Esophagus squamous epithelium (tissue), 5 donors: ENCODE measurements at places on chromosomes 1 and 21.

GRCh38 chr1:88276163-88276562 lies 407.9 kb upstream of the PKN2 start:
- DNase-seq = no peak

GRCh38 chr21:45517249-45518065 lies 24.8 kb downstream of the SLC19A1 start:
- no peak for DNase-seq

GRCh38 chr1:55723001-55723400 lies 507.8 kb upstream of the USP24 start:
- no peak for DNase-seq

GRCh38 chr1:198729195-198729863 lies 90.5 kb downstream of the PTPRC start:
- DNase-seq = no peak

GRCh38 chr1:205287767-205288559 lies 33.6 kb downstream of the NUAK2 start:
- DNase-seq = peak; percentile 56

DNA sequence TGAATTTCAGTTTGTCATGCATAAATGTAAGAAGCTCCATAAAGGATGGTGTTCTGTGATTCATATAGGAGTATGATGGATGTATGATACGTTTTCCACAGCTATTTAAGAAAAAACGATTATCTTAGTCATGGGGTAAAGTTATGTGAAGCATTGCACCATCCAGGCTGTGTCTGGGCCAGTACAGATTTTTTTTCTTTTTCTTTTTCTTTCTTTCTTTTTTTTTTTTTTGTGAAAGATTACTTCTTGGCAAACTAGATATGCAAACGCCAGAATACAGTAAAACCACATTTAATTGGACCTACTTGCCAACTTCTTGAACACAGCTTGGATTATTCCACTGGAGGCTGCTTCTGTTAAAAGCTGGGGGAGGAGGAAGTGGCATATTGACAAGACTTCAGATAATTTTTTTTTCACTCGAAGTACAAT lies 14.9 kb downstream of the ZBTB18 start:
- DNase-seq = no peak

- DNase-seq = no peak
Observed at GRCh38 chr1:77036560-77036959, 169.3 kb downstream of the ST6GALNAC5 start.

- no peak for DNase-seq
Observed at GRCh38 chr1:39216771-39217170, 12.3 kb downstream of the MACF1 start.

- no peak for DNase-seq
Observed at GRCh38 chr1:24199291-24199900, 12.3 kb upstream of the IFNLR1 start.

GRCh38 chr1:118147522-118147921 lies 37.5 kb downstream of the SPAG17 start:
- no peak for DNase-seq

GRCh38 chr1:184945678-184946412 lies 28.5 kb downstream of the NIBAN1 start:
- no peak for DNase-seq
